ENCODE measurements at places on chromosomes 2 and 18. TPM values are rescaled to one million over a fixed set of nuclear protein-coding genes. Genes with fewer than 3 reads are reported as not detected.

TEX51 gene
- total RNA-seq = not detected

DNA sequence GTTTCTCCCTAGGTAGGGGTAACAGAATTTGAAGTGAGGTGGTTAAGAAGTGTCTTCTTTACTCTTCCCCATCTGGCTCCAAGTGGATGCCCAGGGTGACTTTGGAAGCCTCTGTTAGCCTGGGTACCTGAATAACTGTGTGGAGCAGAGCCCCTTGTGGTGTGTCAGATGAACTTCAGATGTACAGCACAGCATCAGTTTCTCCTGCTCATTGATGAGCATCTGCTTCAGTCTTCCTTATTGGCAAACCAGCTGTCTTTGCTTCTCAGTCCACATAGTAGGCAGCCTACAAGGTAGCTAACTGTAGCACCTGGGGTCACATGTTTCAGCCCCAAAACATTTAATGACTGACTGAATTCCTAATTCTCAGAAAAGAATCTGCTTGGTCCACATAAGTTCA, 56.2 kb upstream of the ATP8B1 start:
- H3K36me3 ChIP-seq = no peaks in the 10 kb centered on the region
- no peak overlapping the region for H3K27ac ChIP-seq
- H3K27me3 ChIP-seq = no peaks in the 10 kb centered on the region
- H3K4me3 ChIP-seq = no peak overlapping the region

NPHP1 gene
- total RNA-seq = 0.33 TPM

CD8A gene
- 2.1 TPM for total RNA-seq

SLC14A1 gene
- total RNA-seq = 5.2 TPM

TDRD15 gene
- total RNA-seq = not detected

EGR4 gene
- total RNA-seq = 0.14 TPM

- H3K4me1 ChIP-seq = peaks cover 39% of the 10 kb centered on the region
- no peak for DNase-seq
- H3K36me3 ChIP-seq = peaks cover 7% of the 10 kb centered on the region
- no peaks in the 10 kb centered on the region for H3K27me3 ChIP-seq
These were observed 443 bp downstream of the CPSF3 start for GRCh38 chr2:9423922-9424272.

DNA sequence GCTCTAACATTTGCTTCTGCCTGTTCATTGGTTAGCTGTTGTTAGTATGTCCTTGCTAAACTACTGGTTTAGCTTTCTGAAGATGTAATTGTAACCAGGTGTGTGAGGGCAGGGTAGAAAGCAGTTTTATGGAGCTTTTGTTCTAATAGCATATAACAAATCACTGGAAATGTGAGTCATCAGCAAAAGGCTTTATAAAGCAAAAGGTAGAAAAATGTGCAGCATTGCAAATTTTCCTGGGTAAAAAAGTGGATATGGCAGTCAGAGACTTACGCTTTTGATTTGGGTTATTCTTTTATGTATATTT, 85.3 kb downstream of the ZNF407 start:
- no peak for DNase-seq
- H3K4me1 ChIP-seq = no peaks in the 10 kb centered on the region
- H3K27ac ChIP-seq = no peak overlapping the region
- no peak overlapping the region for H3K4me3 ChIP-seq
- H3K36me3 ChIP-seq = peaks cover 10% of the 10 kb centered on the region
- no peaks in the 10 kb centered on the region for H3K27me3 ChIP-seq

All from CD4-positive, alpha-beta T cell (primary cell).